Glutamatergic neuron (in vitro differentiated cells): ENCODE measurements at places on chromosomes 7 and 10. TPM values are rescaled to one million over a fixed set of nuclear protein-coding genes. Genes with fewer than 3 reads are reported as not detected.

SPDYE2B gene
- total RNA-seq, result not detected

DNA sequence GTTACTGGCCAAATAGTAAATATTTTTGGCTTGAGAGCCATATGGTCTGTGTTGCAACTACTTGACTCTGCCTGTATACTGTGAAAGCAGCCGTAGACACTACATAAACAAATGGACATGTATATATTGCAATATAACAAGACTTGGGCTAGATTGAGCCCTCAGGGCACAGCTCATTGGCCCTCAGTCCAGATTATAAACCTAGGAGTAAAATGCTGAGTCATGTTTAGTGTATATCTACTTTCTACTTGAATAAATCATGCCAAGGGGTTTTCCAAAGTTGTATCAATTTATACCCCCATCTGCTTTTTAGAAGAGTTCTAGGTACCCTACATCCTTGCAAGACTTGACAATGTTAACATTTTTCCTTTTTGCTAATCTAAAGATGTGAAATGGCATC, 27.4 kb upstream of the POU6F2 start:
- no peak for DNase-seq

HECW1 gene
- total RNA-seq, result 68.7 TPM

EGR2 gene
- total RNA-seq, result 0.37 TPM

DNA sequence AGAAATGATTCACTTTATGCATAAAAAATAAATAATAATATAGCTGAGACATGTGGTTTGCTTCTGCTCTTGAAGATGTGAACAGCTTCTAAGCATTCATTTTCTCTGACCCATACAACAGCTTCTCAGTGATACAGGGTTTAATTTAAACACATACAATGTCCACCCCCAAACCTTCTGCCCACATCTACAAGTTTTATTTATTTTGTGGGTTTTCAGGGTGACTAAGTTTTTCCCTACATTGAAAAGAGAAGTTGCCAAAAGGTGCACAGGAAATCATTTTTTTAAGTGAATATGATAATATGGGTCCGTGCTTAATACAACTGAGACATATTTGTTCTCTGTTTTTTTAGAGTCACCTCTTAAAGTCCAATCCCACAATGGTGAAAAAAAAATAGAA, 17.2 kb downstream of the INHBA start:
- no peak for DNase-seq

GRCh38 chr7:15228831-15229230, 326.3 kb upstream of the DGKB start:
- no peak for DNase-seq

GRCh38 chr7:112204499-112205342, 1.5 kb downstream of the DOCK4 start:
- DNase-seq, result no peak
